ENCODE measurements at places on chromosomes 7 and 10. TPM values are rescaled to one million over a fixed set of nuclear protein-coding genes. Genes with fewer than 3 reads are reported as not detected.

The CPVL gene
- not detected for total RNA-seq

The ENTPD1 gene
- 40.5 TPM for total RNA-seq

The TEX36 gene
- total RNA-seq = not detected

The NRG3 gene
- 6.5 TPM for total RNA-seq

The NPTX2 gene
- total RNA-seq = 3.4 TPM

The SEMA3D gene
- 0.57 TPM for total RNA-seq

Measured in vein endothelial cell (primary cell).